ENCODE measurements at places on chromosomes 13 and 19. TPM values are rescaled to one million over a fixed set of nuclear protein-coding genes. Genes with fewer than 3 reads are reported as not detected.
A peak's percentile ranks its signal among the peaks of the same experiment; 100 is the strongest.

GRCh38 chr19:49786376-49786820 is 19.6 kb downstream of the AP2A1 start:
- DNase-seq, result no peak

DNA sequence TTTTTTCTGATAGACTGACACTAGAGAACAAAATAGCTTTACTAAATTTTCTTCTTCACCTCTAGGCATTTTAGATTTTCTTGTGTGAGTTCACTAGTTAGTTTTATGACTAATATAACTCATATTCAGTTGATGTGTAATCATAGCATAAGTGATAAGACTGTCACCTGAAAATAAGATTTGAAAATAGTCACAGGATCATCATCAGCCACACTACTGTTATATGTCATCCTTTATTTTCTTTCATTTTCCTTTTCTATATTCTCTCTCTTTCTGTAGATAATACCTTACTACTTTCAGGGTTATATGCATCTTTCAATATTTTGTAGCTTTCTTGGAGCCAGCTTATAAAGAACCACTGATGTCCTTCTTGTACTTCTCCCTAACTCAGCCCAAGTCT is 292.6 kb downstream of the TDRD3 start:
- DNase-seq, result no peak

GRCh38 chr13:80215368-80215767 is 125.6 kb downstream of the SPRY2 start:
- no peak for DNase-seq

DNA sequence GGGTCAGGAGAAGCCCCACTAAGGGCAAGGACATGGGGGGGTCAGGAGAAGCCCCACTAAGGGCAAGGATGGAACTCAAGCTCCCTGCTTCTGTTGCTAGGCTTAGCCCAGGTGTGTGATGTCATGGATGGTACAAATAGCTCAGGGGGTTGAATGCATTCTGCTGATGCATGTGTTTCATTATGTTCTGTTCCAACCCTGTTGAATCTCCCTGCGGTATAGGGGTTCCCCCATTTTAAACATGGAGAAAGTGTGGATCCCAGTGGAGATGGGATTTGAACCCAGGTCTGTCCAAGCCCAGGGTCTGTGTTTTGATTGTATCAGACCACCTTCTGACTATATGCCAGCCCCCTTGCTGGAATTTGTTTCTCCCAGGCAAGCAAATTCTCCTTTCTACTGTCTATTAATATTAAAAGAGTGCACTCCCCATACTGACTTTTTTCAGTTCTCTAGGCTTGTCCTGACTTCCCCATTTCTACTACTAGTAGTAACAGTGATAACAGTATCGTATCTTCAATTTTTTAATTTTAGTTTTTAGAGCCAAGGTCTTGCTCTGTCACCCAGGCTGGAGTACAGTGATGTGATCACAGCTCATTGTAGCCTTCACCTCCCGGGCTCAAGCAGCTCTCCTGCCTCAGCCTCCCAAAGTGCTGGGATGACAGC is 6.7 kb downstream of the ZNF865 start:
- DNase-seq, result no peak

- DNase-seq, result no peak
Observed at GRCh38 chr13:87684850-87685742, 13.9 kb downstream of the SLITRK5 start.

DNA sequence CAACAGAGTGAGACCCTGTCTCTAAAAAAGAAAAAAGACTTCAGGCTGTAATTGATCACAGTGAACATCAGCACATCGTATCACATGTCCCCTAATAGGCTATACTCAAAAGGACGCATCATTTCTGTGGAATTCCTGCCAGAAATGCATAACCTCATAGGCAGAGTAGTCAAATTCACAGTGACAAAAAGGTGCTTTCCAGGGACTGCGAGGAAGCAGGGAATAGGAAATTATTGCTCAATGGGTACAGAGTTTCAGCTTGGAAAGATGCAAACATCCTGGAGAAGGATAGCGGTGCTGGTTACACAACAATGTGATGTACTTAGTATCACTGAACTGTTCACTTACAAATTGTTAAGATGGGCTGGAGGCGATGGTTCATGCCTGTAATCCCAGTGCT is 41.1 kb upstream of the MRI1 start:
- DNase-seq, result no peak

DNA sequence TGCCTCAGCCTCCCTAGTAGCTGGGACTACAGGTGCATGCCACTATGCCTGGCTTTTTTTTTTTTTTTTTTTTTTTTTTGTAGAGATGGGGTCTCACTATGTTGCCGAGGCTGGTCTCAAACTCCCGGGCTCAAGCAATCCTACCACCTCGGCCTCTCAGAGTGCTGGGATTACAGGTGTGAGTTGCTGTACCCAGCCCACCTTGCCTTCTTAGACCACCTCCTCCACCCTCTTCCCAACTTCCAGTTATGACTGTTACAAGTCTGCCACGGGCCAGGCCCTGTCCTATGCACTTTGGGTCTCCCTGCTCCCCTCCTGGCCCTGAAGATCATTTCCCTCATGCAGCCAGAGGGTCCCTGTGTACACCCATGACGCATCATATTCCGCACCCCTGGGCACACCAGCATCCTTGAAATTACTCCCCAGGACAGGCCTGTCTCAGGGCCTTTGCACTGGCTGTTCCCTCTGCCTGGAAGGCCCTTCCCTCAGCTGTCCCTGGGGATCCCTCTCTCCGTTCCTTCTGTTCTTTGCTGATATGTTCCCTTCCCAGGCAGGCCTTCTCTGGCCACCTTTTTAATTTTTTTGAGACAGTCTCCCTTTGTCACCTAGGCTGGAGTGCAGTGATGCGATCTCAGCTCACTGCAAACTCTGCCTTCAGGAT is 3.0 kb downstream of the LGALS4 start:
- no peak for DNase-seq

DNA sequence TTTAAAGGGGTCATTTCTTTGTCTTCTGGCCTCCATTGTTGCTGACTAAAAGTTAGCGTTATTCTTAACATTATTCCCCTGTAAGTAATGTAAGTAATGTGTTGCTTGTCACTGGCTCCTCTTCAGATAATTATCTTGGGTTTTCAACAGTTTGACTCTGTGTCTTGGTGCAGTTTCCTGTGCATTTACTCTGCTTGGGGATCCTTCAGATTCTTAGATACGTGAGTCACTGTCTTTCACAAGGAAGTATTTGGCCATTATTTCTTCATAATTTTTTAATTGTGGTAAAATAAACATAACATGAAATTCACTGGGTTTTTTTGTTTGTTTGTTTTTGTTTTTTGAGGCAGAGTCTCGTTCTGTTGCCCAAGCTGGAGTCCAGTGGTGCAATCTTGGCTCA is 13.5 kb upstream of the OR7D2 start:
- DNase-seq, result no peak

GRCh38 chr19:13042443-13043130 is 47.3 kb downstream of the NFIX start:
- DNase-seq, result no peak

- peak; percentile 96 for DNase-seq
Observed at GRCh38 chr19:36915992-36916830, at the start of the genes ZNF568 and ZNF829. Gene ZNF568 (plus strand): TSS chr19:36916332. CDS start chr19:36922771, 6,439 bp downstream. Gene ZNF829 (minus strand): TSS chr19:36916291. CDS start chr19:36915167, 1,124 bp downstream.

GRCh38 chr19:13064092-13064489 is 38.6 kb downstream of the LYL1 start:
- no peak for DNase-seq

MRPL57 gene
- 26.3 TPM for total RNA-seq

Measured in naive thymus-derived CD8-positive, alpha-beta T cell (primary cell).